ENCODE measurements at places on chromosomes 1 and 21.

GRCh38 chr1:119981496-119981895 lies 85.2 kb upstream of the ADAM30 start:
- DNase-seq = no peak

GRCh38 chr21:41973861-41974751 lies 20.3 kb upstream of the C2CD2 start:
- DNase-seq = no peak

DNA sequence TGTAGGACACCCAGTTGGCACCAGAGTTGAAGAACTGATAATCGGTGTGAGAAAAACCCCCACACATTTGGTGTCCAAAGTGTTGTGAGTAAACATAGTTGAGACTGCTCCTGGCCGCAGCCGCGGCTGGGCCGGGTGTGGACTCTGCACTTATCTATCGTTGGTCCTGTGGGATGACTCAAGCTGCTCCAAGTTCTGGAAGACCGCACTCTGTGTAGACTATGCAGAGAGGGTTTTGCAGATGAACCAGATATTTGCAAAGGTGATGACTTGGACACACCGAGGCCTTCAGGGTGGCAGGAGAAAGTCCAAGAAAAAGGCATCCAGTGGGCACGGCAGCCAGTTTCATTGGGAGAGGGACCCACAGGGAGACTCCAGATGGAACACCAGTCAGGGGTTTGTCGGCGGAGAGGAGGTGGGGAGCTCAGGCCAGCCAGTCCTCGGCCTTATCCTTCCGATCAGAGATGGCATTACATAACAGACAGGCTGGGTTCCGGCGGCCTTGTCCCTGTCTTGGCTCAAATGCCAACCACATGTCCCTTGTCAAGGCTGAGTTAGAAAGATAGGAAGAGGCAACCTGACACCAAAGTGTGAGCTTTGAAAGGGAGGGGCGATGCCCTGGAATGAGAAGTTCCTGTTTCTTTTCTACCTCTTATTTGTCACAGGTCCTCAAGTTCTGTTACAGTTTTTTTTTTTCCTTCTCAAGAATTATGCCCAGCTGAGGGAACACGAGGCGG lies 21.1 kb downstream of the C2CD2 start:
- DNase-seq = no peak

DNA sequence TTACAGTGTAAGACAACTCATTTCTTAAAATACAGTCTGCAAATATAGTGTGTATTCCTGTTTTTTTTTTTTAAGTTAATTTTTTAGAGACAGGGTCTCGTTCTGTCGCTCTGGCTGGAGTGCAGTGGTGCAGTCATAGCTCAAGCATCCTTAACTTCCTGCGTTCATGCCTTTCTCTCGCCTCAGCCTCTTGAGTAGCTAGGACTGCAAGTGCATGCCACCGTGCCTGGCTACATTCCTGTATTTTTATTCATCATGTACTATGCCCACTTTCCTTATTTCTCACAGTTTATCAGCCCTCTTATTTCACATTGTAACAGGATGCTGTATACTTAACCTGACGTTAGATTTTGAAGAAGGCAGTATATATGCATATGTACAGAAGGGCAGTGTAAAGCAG lies 26.7 kb downstream of the MIER1 start:
- DNase-seq = no peak

DNA sequence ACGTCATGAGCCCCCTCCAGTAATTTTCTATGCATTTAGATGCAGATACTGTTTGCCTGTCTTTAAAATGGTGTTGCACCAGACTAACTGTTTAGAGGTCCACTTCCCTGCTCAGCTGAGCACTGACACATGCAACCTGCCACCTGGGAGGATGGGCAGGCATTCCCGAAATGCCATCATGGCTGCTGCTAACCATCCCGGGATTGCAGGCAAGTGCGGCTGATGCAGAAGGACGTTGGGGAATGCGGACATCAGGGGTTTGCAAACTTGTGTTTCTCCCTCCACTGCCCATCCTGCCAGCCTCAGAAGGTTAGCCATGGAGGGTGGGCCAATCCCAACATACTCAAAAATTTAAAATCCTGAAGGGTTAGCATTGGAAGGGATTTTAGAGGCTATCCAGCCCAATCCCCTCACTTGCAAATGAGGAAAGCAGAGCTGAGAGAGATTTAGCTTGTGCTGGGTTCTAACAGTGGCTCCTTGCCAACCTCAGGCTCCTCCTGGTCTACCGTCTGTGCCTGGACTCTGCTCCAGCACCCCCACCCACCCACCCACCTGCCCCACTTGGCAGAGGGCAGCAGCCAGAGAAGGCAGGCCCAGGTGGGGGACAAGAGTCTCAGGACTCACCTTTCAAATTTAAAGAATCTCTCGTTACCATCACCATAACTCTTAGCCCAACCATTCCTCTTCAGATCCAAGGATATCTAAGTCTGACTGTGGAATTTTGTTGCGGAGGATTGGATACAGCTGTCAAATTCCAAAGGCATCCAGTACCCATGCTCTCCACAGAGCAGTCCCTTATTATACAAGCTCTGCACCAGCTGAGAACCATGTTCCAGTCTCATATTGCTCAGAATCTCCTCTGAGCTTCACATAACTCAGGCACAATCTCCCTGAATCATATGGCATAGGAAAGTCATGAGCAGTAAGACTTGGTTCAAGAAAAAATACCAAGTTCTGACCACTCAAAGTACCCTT lies 34.2 kb downstream of the HIVEP3 start:
- DNase-seq = no peak

DNA sequence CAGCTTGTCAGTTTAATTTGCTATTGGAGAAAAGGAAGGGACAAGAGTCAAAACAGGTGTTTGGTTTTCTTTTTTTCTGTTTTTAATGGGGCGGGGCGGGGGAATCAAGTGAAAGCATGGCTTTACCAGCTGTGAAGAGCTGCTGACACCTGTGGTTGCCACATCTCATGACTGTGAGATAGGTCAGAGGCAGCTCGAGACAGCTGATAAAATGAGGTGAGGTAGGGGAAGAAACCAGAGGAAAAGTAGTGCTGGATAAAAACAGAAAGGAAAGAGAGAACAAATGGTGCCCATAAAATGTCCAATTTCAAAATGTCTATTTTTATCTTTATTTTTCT lies 272.3 kb downstream of the NEGR1 start:
- DNase-seq = no peak

DNA sequence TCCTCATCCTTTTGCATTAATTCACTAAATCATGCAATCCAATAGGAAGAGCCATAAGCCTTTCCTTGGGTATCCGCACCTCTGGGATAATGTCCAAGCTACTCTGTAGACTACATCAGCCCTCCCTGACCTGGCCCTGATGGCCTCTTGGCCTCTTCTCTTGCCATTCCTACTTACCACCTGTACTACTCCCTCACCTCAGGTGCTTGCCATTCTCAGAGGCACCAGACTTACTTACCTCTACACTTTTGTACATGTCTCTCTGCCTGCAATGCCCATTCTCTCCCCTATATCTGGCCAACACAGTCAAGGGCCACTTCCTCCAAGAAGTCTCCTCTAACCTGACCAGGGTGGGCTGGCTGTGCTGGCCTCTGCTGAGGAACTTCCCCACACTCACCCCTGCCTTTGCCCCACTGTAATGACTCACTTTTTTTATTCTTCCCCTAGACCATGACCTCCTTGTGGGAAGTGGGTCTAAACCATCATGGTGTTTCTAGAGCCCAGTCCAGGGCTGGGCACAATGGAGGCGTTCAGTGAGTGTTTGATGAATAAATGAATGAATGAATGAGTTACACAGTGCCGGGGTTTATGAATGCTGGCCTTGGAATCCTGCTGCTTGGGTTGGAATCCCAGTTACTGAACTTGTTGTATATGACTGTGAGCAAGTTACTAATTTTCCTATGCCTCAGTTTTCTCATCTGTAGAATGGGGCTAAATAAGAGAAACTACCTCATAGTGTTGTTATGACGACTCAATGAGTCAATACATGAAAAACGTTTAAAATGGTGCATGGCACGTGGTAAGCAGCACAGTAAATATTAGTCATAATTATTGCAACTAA lies 179.8 kb downstream of the FOXD2 start:
- no peak for DNase-seq

GRCh38 chr1:219733511-219734174 lies 120.7 kb upstream of the ZC3H11B start:
- DNase-seq = no peak

- DNase-seq = no peak
These were observed 40.3 kb upstream of the COL18A1 start for GRCh38 chr21:45364468-45365185.

DNA sequence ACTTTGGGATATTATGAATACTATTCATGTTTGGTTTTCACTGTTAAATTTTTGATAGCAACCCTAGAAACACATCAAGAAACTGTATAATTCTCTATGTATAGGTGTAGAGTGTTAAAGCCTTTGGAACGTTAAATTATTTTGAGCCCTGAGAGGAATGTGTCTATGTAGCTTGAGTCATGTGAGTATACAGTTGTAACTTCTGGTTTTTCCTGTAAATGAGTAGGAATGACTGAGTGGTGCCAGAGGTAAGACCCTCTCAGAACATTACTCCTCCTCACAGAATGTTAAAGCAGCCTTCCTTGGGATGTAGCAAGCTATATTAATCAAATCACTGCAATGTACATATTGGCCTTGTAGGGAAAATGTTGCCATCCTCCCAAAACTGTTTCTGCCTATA lies 69.0 kb downstream of the C1orf21 start:
- no peak for DNase-seq

- no peak for DNase-seq
These were observed 296.7 kb upstream of the USP25 start for GRCh38 chr21:15433091-15433490.

DNA sequence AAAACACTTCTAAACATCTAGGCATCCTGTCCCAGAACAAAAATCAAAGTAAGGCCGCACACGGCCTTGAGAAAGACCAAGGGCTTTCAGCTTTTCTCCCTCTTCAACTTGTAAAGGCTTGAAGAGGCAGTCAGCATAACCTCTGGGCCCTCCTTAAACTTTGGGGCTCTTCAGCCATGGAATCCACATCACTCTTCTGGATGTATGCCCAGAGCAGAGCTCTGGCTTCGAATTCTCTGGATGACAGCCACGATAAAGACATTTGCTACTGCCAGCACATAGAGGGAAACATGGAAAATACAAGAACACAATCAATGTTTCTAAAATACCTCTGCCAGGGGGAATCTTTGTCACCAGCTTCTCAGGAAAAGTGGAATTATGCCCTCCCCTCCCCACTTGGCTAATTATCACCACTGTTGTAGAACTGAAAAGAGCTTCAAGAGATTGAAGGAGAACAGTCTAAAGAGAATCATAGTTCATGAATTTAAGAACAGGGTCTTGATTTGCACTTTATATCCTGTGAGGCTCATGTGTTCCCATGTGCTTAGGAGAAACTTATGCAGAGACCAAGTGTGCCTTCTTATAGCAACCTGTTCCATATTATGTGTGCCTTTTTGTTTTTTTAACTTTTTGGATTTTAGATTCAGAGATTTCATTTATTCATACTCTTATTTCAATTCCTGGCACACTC lies 39.0 kb upstream of the DPT start:
- no peak for DNase-seq

DNA sequence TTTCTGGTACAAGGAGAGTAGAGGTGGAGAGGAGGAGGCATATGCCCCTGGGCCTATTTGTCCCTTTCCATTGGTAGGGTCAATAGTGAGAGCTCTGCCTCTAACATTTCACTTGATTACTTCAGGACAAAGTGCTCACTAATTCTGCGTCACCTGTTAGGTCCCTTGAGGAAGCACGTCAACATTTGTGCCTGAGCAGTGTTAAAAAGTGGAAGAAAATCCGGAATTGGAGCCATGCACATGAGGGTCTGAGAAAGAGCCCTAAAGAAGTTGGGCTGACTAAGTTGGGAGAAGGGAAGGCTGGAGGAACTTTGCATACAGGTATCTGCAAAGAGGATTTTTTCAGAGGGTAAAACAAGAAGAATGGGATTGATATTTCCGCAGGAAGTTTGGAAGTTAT lies 1.9 kb downstream of the SLC25A44 start:
- DNase-seq = no peak

DNA sequence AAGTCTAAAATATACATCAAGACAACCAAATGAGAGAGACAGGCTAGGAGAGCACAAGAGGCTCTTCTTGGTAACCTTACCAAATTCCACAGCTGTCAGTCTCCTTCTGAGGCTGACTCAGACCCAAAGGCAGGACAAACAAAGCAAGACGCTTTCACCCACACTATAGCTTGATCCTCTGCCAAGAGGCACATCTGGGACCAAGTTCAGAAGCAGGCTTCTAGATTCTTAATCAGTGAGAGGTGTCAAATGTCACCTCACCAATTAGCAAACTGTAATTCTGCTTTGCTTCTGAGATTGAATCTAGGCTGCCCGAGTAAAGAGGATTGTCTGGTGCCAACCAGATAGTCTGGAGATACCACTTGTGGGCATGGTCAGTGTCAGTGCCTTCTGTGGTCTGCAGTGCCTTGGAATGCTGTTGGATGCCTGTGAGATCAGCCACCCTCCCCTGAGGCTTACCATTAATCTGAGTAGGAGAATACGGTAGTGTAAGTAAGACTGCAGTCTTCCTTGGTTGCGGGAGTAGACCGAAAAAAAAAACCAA lies 151.0 kb downstream of the FMN2 start:
- no peak for DNase-seq

- DNase-seq = no peak
These were observed 28.3 kb upstream of the PKN2 start for GRCh38 chr1:88655685-88656299.

- no peak for DNase-seq
These were observed 15.8 kb downstream of the ODF2L start for GRCh38 chr1:86380257-86380861.

GRCh38 chr21:28991861-28992525 lies 684 bp downstream of the LTN1 start:
- DNase-seq = no peak

DNA sequence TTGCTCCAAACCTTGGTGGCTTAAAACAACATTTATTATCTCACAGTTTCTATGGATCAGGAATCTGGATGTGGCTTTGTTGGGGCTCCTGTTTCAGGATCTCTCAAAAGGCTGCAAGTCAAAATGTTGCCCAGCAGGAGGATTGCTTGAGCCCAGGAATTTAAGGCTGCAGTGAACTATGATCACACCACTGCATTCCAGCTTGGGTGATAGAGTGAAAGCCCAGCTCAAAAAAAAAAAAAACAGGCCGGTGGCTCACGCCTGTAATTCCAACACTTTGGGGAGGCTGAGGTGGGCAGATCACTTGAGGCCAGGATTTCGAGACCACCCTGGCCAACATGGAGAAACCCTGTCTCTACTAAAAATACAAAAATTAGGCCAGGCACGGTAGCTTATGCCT lies 30.0 kb downstream of the BCAS2 start:
- no peak for DNase-seq

DNA sequence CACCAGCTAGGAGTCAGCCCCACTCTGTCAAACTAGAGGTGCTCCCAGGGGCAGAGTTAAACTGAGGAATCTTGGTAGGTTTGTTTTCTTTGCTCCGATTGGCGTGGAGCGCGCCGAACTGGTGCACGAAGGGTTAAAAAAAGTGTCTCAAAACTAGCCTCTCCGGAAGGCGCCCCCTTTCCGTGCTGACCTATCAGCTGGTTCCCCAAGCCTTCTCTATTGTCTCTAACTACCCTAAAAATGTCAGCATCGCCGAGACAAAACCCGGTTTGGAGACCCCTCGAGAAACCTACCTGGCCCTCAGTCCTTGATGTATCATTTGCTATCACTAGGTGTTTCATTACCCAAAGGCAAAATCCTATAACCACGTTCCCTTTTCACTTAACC lies 2.2 kb downstream of the TGFB2 start:
- DNase-seq = no peak

- no peak for DNase-seq
These were observed 80.3 kb downstream of the RUNX3 start for GRCh38 chr1:24849672-24850295.
